ENCODE measurements at places on chromosomes 16 and 17.

DNA sequence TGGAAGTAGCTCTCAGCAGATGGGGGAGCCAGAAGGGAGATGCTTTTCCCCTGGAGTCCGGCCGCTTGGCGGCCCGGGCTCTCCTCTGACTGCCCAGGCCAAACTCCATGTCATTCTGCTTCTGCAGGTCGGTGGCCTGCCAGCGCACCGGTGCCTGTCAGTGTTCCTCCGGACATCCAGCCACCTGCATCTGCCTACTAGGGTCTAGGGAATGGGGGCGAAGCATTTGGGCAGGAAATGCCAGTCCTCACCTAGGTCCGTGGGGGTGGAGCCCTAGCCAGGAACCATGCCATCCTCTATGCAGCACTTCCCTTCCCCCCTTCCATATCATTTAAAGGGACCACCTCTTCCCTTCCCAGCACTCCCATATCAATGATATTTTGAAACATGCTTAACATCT lies 34.2 kb downstream of the GJC1 start:
- DNase-seq, result no peak

DNA sequence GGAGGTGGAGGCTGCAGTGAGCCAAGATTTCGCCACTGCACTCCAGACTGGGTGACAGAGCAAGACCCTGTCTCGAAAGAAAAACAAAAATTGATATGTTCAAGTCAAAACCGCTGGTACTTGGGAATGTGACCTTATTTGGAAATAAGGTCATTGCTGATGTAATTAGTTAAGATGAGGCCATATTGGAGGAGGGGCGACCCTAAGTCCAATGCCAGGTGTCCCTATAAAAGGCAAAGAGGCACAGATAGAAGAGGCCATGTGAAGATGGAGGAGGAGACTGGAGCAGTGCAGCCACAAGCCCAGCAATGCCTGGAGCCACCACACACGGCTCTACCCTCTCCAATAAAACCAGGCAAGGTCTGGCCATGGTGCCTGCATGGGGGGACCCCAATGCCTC lies 50.8 kb upstream of the JPH3 start:
- DNase-seq, result no peak

- peak; percentile 57 for DNase-seq
Measured at GRCh38 chr16:81786321-81786720, 7.2 kb downstream of the PLCG2 start.

- DNase-seq, result no peak
Measured at GRCh38 chr16:57282510-57283213, 1.8 kb downstream of the PLLP start.

GRCh38 chr17:47221154-47221553 lies 12.0 kb downstream of the MYL4 start:
- no peak for DNase-seq

- DNase-seq, result no peak
Measured at GRCh38 chr17:81347437-81347836, 47.8 kb upstream of the BAHCC1 start.

- DNase-seq, result no peak
Measured at GRCh38 chr16:88585269-88585668, 15.1 kb downstream of the ZC3H18 start.

- DNase-seq, result no peak
Measured at GRCh38 chr16:17832738-17833137, 362.0 kb upstream of the XYLT1 start.

DNA sequence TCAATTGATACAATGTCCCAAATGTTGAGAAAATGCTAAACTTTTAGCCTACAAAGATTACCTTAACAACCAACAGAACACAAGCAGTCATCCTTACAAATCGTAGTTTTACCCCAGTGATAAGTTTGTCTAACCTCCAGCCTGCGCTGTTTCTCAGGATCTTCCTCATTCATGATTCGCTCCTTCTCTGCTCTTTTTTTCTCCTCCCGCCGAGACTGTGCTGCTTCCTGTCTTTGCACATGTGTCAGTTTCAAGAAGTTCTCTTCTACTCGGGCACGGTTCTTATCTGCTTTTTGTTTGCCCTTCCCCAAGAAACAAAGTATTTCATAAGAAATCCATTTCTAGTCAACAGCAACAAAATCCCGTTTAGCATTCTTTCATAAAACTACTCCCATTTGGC lies 10.2 kb upstream of the STRADA start:
- no peak for DNase-seq

DNA sequence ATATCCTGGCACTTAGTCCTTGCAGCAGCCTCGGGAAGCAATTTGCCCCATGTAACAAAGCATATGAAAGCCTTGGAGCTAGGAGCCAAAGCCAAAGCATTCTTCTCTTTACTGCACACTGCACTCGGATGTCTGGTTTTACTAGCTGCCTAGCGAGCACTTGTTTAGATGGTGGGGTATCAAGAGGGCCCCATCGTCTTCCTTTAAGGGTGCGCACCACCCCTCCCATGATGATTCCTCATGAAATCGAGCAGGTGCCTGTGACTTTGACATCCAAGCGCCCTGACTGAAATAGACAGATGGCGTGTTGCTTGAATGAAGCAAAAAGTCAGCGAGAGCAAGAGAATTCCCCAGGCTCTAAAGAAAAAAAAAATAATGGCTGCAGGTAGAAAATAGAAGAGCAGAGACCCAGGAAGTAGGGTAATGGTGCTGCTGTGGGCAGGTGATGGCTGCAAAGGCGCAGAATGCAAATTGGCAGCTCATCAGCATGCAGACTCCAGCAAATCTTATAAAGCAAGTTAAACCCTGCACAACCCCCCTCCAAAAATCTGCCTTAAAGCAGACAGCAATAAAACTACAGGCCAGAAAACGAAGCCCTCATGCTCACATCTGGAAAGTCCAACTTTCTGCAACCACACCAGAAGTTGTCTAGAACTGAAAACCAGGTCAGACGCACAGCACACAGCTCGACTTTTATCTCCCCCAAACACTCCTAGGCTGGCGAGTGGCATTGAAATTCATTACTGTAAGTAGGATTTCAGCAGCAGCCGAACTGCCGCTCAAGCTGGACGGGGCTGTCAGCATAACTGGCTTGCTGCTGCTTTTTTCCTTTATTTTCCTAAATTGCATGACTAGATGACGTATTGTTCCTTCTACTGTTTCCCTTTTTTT lies 384.3 kb downstream of the RBFOX1 start:
- no peak for DNase-seq

- DNase-seq, result no peak
Measured at GRCh38 chr16:83849421-83849820, 41.6 kb downstream of the HSBP1 start.

GRCh38 chr16:89397331-89397861 lies 93.0 kb downstream of the ANKRD11 start:
- DNase-seq, result no peak

DNA sequence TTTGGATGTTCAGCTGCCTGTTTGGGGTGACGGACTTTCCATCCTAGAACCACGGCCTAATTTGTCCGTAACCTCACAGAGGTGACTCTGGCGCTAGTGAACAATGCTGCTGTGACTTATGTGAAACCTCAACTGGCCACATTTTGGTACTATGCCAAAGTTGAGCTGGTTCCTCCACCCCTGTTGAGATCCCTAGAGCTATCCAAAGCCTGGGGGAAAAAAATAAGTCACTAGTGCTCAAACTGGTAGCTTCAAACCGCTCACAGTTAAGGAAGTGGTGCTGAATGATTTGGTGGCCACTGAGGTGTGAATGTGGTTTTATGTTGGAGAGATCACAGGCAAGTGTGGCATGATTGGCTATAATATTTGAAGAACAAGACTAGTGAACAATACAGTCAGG lies 11.3 kb upstream of the TUBG2 start:
- DNase-seq, result no peak

DNA sequence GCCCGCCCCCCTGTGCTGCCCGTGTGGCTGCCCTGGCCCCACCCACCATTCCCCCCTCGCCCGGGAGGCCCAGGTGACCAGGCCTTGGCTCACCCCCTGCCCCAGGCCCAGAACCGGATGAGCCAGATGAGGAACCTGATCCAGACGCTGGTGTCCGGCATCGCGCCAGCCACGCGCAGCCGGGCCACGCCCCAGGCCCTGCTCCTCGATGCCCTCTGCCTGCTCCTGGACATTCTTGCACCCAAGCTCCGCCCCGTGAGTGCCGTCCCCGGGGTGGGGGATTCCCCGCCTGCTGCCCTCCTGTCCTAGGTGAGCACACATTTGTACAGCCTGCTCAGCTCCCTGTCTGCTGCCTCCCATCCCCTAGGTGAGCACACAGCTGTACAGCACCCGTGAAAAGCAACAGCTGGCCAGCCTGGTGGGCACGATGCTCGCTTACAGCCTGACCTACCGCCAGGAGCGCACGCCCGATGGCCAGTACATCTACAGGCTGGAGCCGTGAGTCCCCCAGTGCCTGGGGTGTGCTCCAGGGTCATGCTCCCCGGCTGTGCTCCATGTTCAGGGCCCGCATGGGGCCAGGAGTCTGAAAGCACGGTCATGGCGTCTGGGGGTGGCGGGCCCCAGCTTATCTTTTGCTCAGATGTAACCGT lies 4.8 kb downstream of the GNG13 start:
- DNase-seq, result peak; percentile 58

- DNase-seq, result no peak
Measured at GRCh38 chr17:80453126-80453997, 23.0 kb downstream of the NPTX1 start.

- DNase-seq, result no peak
Measured at GRCh38 chr16:9054460-9054859, 37.0 kb upstream of the HAPSTR1 start.

DNA sequence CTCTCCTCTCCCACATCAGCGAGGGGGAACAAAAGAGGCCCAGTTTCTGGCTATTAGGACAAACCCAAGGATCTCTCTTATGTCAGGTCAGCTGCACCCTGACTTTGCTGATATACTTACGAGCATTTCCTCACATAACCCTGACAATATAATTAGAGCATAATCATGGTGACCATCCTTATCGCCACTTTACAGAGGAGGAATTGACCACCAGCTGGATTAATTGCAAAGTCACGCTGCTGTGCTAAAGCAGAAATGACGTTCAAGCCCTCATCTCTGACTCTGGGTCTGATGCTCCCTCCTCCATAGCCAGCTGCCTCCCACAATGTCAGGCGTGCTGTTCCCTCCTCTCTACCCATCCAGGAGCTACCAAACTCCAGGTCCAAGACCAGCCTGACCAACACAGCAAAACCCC lies 42.6 kb downstream of the TRARG1 start:
- DNase-seq, result no peak

- DNase-seq, result no peak
Measured at GRCh38 chr17:80586846-80587228, 42.2 kb downstream of the RPTOR start.

DNA sequence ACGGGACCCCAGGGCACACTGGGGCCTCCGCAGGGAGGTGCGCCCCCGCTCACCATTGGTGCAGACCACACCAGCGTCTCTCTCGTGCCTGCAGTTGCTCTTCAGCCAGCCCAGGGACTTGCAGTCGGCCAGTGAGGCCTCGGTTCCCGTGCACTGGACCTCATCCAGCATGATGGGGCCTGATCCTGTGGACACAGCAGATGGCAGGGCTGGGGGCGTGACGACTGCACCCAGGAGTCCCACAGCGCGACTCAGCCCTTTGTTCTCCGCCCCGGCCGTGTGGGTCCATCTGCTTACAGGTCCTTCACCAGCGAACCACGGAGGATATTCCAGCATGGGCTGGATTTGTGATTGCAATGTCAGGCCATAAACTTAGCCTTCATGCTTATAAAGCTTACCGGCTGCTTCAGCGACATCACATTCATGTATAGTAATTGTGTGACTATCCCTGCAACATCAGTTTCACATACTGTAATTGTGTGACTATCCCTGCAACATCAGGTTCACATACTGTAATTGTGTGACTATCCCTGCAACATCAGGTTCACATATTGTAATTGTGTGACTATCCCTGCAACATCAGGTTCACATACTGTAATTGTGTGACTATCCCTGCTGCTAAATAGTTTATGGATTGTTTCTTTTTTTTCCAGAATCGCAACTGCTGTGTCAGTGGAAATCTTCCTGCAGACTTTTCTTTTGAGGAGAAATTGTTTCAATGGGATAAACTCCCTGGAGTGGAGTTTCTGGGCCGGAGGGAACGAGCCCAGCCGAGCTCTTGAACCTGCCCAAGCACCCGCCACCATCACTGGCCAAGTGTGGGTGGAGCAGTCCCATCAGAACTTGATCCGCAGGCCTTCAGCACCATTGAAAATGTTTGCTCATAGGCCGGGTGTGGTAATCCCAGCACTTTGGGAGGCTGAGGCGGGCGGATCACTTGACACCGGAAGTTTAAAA lies 4.8 kb downstream of the LGALS3BP start:
- DNase-seq, result no peak

DNA sequence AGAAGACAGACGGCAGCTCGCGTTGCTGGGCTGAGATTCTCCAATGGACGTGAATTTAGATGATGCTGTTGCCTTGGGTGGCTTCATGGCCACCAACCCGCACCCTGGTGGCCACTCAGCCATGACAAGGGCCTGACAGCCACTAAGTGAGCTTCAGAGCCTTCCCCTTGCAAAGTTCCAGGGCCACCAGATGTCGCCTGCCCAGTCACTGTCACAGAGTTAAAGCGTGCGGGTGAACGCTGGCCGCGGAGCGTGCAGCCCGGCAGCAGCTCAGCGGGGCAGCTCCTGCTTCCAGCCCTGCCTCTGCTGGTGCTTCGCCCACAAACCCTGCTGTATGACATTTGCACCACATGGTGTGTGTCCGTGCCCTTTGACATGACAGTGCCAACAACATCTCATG lies 13.3 kb upstream of the KREMEN2 start:
- DNase-seq, result no peak

DNA sequence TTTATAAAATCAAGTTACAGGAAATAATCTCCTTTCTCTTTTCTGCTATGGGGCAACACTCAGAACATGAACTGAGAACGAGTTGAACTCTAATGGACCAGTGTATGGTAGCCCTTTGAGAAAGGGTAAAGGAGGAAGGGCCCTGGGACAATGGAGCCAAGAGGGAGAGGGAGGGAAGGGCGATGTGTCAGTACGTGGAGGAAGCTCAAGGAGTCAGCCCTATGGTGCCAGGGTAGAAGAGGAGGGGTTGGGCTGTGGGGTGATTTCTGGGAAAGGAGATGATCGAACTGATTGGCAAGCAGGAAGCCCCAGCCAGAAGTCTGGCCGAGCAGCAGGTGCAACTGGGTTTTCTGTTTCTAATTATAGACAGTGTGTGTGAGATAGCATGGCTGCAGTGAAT lies 4.3 kb upstream of the WIPI1 start:
- DNase-seq, result no peak

- DNase-seq, result no peak
Measured at GRCh38 chr17:77370586-77370985, 229.8 kb downstream of the SEC14L1 start.

DNA sequence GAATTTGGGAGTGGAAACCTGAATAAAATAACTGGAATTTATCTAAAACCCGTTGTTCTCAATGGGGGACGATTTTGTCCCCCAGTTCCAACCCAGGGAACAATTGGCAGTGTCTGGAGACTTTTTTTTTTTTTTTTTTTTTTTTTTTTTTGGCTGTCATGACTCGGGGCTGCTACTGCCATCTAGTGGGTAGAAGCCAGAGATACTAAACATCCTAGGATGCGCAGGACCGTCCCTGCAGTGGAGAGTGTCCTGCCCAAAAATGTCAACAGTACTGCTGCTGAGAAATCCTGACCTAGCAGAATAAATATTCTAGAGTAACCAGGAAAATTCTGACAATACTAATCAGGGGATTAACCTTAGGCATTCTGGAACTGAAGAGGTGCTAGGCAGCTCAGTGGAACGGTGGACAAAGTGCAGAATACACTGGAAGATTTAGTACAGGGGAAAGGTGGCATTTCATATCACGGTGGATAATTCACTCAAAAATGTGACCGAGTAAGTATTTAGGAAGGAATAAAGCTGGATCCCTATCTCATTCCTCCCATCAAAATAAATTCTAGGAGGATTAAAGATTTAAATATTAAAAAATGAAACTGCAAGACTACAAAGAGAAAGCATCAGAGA lies 107.6 kb downstream of the SPECC1 start:
- DNase-seq, result peak; percentile 4

Data from NCI-H226 (cell line).